Eye (tissue), 1 donor: ENCODE measurements at places on chromosomes 5 and 9.

DNA sequence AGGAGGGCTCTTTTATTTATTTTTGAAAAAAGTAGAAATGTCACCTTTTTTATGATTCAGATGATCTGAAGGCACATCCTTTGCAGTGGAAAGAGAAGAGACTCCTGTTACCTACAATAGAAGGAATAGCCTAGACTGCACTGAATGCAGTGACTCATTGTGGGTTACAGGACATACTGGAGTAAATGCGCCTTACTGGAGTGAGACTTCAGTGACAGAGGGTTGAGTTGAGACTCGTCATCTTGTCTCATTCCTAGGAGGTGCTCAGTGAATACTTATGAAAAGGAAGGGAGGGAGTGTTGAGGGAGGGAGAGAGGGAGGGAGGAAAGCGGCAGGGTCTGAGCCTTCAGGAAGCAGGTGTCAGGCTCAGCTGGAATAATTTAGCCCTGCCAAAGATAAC is 25.2 kb downstream of the ANKRA2 start:
- DNase-seq = no peak

DNA sequence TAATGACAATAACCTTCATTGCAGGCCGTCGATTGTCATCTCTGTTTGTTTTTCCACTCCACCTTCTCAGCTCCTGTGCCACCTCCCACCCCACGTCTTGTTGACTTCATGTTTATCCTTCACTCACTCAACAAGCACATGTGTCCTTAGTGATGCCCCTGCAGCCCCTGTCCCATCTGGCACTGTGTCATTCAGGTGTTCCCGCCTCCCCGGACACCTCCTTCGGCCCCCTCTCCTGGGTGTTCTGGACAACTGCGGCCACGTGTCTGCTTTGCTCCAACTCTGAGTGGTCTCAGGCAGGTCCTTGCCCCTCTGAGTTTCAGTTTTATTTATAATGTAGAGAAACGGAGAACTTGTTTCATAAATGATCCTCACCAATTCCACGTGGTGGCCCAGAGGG is 91.0 kb upstream of the COL5A1 start:
- DNase-seq = no peak

GRCh38 chr9:96113032-96113431 is 188.9 kb downstream of the HSD17B3 start:
- no peak for DNase-seq

GRCh38 chr5:41527201-41527779 is 16.9 kb upstream of the PLCXD3 start:
- DNase-seq = no peak

DNA sequence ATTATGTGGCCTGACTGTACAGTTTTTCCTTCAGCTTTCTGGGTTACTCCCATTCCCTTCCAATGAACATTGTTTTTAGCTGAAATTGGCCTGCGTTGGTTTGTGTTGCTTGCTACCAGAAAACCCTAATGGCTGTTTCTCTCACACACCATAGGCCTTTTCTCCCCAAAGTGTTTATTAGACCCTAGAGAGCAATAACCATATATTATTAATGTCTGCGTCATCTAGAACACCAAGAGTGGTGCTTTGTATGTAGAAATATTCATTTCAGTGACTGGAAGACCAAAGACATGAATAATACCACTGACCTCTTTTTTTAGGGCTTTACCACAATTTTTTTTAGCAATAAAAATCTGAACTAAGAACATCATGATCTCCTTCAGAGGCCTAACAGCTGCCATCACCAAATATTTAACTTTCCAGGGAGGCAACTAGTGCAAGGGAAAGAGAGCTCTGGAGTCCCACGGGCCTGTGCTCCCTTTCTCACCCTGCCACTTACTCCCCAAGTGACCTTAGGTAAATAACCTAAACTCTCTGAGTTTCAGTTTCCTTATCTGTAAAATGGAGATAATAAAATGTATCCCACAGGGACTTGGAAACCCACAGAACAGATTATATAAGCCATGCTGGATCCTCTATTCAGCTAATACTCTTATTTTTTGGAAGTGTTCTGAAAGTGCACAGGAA is 201.9 kb upstream of the ISL1 start:
- DNase-seq = no peak

DNA sequence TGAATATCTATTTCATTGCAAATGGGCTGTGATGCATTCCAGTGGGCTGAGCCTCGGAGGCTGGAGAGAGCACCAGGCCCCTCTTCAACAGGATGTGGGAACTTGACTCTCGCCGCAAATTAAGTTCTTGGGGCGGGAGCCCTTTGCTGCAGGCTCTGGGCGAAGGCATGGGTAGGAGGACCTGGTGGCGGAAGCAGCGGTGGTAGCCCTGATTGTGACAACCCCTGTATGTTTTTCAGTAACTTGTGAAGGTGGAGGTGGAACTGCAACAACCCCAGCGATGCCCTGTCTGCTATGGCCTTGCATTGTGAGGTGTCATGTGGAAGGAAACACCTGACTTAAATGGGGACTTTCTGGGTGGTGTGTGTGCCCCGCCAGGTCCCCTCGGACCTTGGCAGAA is 9.4 kb downstream of the FYB1 start:
- DNase-seq = no peak

GRCh38 chr9:33690143-33690933 is 105.0 kb upstream of the PRSS3 start:
- no peak for DNase-seq

- DNase-seq = no peak
Measured at GRCh38 chr9:127102176-127102575, 20.3 kb downstream of the ANGPTL2 start.
